ENCODE measurements at places on chromosomes 12 and 14. TPM values are rescaled to one million over a fixed set of nuclear protein-coding genes. Genes with fewer than 3 reads are reported as not detected.

KRT78 gene
- total RNA-seq = 64.7 TPM

PCK2 gene
- total RNA-seq = 2.9 TPM

LMNTD1 gene
- total RNA-seq = not detected

SPTLC2 gene
- 37.3 TPM for total RNA-seq

SOAT2 gene
- not detected for total RNA-seq

RERG gene
- 18.9 TPM for total RNA-seq

TEX52 gene
- total RNA-seq = not detected

KCNH3 gene
- total RNA-seq = 2.3 TPM

TC2N gene
- 30.9 TPM for total RNA-seq

IRAK3 gene
- 13.4 TPM for total RNA-seq

ZDHHC17 gene
- total RNA-seq = 88.0 TPM

TRIM9 gene
- 1.1 TPM for total RNA-seq

CFAP54 gene
- 1.6 TPM for total RNA-seq

GUCY2C gene
- 0.21 TPM for total RNA-seq

GYS2 gene
- not detected for total RNA-seq

RIC8B gene
- 25.4 TPM for total RNA-seq

KIF5A gene
- 0.82 TPM for total RNA-seq

CCDC85C gene
- 8.4 TPM for total RNA-seq

KRT8 gene
- total RNA-seq = 42.0 TPM

INSM2 gene
- total RNA-seq = not detected

LRP10 gene
- 30.5 TPM for total RNA-seq

SLCO1B1 gene
- not detected for total RNA-seq

SMCO3 gene
- 0.51 TPM for total RNA-seq

MAP3K9 gene
- total RNA-seq = 6.7 TPM

MRPL52 gene
- 36.8 TPM for total RNA-seq

ATL1 gene
- 7.2 TPM for total RNA-seq

NAV3 gene
- 35.6 TPM for total RNA-seq

RNASE2 gene
- 0.82 TPM for total RNA-seq
